ENCODE measurements at places on chromosomes 4 and X. TPM values are rescaled to one million over a fixed set of nuclear protein-coding genes. Genes with fewer than 3 reads are reported as not detected.

The NLGN3 gene
- 0.09 TPM for total RNA-seq

The MAML3 gene
- 9.2 TPM for total RNA-seq

The NRK gene
- 0.28 TPM for total RNA-seq

The F8A2 gene
- total RNA-seq: not detected

The USP17L22 gene
- not detected for total RNA-seq

The DMRTC1B gene
- total RNA-seq: not detected

The POU3F4 gene
- not detected for total RNA-seq

The GABRA4 gene
- not detected for total RNA-seq

The LGI2 gene
- under 0.01 TPM for total RNA-seq

The G6PD gene
- 66.3 TPM for total RNA-seq

All from endothelial cell of coronary artery (primary cell).